ENCODE measurements at places on chromosomes 4 and X.

GRCh38 chr4:169124661-169125060 is 114.6 kb upstream of the CBR4 start:
- no peak for DNase-seq

- DNase-seq: peak; percentile 33
Measured at GRCh38 chrX:49176421-49177326, 5.0 kb downstream of the PLP2 start.

GRCh38 chr4:86560447-86560846 is 33.7 kb upstream of the PTPN13 start:
- no peak for DNase-seq

GRCh38 chr4:110988722-110989121 is 365.8 kb upstream of the PITX2 start:
- DNase-seq: no peak

DNA sequence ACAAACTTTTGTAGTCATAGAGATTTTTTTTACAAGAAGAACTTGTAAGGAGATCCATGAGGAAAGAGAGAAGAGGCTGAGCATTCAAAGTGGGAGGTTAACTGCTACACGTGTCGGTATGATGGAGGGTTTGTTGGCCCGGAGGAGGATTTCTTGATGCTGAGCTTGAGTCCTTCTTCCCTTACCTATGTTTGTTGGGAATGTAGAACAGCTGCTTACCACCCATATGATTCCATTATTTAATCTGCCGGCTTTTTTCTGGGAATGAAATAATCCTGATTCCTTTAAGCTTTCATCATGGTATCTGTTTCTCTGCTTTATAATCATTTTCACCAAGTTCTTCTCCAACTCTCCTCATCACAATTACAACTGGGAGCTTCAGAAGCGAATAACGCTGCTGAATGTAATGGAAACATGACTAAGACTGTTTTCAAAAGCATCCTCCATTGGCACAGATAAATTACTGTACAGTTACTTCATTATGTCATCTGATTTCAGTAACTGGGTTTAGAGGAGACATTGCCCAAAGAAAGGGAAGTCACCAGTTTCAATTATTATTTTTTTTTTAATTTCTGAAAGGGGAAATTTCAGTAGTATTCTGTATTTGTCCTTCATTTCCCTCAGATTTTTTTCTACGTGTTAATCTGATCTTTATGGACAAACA is 420.6 kb downstream of the SPRY1 start:
- DNase-seq: no peak

DNA sequence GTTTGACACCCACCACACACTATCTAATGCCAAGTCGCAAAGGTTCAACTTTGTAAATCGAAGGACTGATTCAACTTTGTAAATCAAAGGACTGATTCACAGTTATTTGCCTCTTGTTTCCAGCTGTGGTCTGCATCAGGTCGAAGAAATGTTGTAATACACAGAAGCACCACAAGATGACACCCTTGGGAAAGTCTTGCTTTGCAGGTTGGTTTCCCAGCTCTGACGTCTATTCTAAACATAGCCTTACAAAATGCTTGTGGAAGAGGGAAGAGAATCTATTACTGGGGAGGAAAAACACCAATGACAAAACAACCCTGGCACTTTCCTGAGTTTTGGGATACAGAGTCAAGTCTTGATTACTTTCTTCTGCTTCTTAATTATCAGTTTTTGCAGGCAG is 35.3 kb downstream of the SUPT20HL1 start:
- DNase-seq: peak; percentile 69

DNA sequence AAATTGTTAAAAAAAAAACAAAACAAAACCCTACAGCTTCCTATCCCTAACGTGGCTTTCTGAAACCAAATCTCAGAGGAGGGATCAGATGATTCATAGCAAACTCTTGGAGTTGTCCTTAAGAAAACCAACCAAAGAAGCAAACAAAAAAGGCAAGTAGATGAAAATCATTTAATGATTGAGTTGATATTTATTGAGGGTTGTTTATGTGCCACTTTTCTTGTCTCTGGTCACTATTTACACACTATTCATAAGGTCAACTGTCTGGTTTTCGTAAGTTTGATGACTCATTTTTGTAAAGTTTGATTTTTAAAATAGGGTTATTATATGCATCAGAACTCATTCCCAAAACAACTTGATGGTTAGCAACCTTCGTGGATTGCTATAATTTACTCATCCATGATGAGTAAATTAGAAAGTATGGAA is 133.4 kb downstream of the UNC5C start:
- DNase-seq: no peak

DNA sequence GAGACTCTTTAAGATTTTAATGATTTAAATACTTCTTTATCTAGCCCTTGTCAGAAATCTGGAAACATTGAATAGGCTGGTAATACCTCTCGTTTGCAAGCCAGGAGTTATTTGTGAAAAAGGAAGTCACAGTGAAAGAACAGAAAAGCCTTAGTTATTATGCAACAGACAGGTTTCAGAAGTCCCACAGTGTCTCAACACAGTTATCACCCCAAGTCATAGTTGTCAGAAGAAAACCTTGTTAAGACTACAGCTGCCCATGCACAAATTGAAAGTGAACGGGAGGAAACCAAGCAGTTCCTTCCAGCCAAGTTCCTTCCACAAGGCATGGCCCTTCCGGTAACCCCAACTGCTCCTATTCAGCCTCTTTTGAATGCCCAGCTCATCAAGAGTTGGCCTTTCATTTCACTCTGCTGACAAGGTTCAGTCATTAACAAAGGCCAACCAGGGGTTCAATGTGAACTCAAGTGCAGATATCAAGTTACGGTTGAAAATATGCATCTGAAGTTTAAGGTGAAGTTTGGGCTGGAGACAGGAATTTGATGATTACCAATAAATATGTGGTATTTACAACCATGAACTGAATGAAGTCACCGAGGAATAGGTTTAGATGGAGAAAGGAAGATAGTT is 15.6 kb downstream of the ALPK1 start:
- no peak for DNase-seq

GRCh38 chrX:9693307-9694001 is 72.2 kb downstream of the GPR143 start:
- no peak for DNase-seq

- DNase-seq: no peak
Measured at GRCh38 chr4:26267087-26267486, 53.7 kb upstream of the RBPJ start.

DNA sequence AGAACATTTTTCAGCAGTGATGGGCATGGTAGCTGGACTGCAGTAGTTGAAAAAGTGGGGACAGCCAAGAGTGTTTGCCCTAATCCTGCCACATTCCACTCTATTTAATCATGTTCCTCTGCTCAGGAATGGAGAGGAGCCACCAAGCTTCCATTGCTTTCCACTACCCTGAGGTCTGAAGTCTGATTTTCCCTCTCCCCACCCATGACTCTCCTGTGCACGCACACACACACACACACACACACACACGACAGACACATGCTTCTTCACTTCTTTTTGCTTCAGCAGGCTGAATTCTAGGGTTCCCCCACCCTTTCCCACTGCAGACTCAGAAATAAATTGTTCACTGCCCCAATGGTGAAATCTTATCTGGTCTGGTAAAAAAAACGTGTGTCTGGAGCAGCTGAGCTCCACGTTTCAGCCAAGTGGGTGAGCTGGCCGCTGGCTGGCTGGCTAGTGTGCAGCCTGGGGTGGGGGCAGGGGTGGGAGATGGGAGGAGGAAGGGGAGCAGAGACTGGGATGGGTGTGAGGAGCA is 142.7 kb upstream of the NALF2 start:
- peak; percentile 1 for DNase-seq

DNA sequence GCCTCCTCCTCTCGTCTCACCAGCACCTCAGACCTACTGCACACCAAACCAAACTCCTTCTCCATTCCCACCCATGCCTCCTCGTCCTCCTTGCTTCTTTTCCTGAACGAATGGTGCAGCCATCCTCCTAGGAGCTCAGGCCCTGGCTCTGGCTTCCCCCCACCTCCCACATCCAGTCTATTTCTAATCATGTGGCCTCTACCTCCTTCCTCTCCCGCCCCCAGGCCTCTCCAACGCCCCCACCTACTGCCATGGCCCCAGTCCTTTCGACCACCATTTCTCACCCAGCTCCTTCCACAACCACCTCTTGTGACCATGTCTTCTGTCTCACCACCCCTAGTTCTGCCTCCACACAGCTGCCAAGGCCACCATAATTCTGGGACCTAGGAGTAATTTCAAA is 127.1 kb downstream of the PJA1 start:
- no peak for DNase-seq

DNA sequence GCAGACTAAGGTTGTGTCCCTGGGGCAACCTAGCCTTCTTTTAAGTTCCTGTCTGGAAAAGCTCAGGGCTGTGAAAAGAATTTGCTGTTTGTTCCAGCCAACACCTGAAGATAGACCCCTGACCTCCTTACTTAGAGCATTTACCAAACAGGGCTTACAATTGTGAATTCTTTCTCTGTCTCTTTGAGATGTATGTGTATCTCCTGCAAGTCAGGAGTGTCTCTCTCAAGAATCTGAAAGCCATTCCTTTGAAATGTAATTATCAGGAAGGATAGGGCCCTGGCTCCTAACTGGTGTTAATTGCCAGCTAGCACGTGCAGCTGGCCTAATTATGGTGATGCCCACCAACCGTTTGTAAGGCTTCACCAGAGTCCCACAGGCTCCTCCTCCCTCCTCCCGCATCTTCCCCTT is 18.2 kb downstream of the CCNG2 start:
- no peak for DNase-seq

GRCh38 chrX:4588466-4588865 is 875.0 kb upstream of the PRKX start:
- no peak for DNase-seq

GRCh38 chr4:72463724-72464123 is 105.3 kb downstream of the ADAMTS3 start:
- no peak for DNase-seq

DNA sequence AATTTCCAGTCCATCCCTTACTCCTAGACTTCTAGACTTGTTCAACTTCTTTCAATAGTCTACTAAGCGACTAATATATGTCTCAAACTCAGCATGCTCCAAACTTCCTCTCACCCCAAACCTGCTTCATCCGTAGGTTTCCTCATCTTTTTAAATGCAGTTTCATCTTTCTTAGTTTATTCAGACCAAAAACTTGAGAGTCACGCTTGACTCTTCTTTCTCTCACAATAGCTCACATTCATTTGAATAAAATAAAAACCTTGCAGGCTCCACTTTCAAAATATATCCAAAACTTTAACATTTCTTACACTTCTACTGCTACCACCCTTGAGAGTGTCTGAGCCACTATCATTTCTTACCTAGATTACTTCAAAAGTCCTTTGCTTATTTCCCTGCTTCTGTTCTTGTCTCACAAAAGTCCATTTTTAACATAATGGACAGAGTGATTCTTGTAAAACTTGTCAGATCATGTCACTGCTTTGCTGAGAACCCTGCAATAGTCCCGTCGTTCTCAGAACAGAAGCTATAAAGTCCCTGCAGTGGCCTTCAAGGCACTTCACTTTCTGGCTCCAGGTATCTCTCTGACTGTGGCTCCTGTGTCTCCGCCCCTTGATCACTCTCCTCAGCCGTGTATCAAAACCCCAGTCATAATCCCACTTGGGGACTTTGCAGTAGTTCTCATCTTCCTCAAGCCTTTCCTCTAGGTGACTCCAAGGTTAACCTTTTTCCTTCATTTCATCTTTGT is 167.6 kb downstream of the ARHGAP24 start:
- DNase-seq: no peak

DNA sequence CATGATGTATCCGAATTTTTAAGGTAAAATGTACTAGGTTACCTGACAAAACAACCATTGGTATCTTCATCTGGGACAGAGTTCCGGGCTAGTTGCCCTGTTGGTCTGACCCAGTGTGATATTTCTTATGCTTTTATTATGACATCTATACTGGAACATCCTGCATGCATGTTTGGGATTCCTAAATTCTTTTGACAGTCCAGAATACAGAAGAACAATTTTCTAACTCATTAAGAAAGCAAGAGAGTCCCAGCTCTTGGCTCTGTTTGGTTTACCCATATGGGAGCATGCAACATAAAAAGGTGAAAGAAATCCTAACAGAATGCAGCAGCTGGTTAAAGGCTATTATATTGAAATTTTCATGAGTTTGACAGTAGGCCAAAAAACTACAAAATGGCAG is 247.7 kb upstream of the FTHL17 start:
- no peak for DNase-seq

- DNase-seq: no peak
Measured at GRCh38 chrX:140151316-140151715, 186.0 kb upstream of the CXorf66 start.

- DNase-seq: no peak
Measured at GRCh38 chr4:80255329-80256095, 11.0 kb upstream of the FGF5 start.

DNA sequence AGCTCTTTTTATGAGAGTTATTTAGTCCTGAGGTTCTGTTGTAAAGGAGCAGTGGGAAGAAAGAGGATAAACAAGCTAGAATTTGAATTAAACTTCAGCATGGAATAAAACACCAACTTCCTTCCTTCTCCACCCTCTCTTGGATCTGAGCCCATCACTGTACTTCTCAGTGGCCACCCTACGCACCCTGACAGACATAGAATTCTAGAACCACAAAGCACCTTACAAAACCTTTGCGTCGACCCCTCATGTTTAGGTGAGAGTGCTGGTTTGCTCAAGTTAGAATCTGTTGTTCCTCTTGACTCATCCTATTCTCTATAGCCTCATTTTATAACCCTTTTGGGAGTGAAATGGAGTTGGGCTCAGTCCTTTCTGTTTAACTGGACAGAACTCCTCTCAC is 84.6 kb upstream of the RPL34 start:
- no peak for DNase-seq

DNA sequence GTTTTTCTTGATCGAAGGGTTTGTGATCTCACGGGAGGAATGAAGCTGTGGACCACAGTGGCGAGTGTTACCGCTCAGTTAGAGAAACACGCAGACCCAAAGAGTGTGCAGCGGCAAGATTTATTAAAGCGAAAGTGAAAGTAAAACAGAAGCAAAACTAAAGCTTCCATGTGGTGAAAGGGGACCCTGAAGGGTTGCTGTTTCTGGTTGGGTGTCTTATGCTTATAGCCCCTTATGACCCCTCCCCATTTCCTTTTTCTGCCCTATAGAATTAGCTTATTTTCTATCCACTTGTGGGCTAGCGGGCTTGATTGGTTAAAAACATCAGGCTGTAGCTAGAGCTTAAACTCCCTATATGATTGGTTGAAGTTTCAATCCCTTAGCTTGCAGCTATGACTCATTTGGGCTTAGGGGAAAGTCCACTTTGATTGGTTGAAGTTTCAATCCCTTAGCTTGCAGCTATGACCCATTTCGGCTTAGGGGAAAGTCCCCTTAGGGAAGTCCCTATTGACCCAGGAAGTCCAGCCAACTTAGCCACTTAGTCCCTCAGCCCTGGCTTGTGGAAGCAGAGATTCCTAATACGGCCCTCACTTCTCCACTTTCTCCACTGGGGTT is 171.2 kb upstream of the NWD2 start:
- no peak for DNase-seq

- no peak for DNase-seq
Measured at GRCh38 chr4:71185037-71185436, 153.8 kb upstream of the SLC4A4 start.

Data from small intestine (tissue), 16 donors.